Endodermal cell (in vitro differentiated cells): ENCODE measurements at places on chromosomes 6 and 20. TPM values are rescaled to one million over a fixed set of nuclear protein-coding genes. Genes with fewer than 3 reads are reported as not detected.

Gene CFB
- 0.66 TPM in 1 of 2 replicates, not detected in the other for total RNA-seq

Gene SLPI
- total RNA-seq: not detected in 2 replicates

Gene EGFL8
- 27.9 to 37.1 TPM (median 31.5 TPM) in 3 replicates for total RNA-seq

Gene CALHM5
- total RNA-seq: 0.17 to 0.18 TPM in 2 of 3 replicates, not detected in the other

Gene BNIP5
- total RNA-seq: not detected in 2 replicates

Gene KCNK5
- 17.1 to 34.2 TPM (median 32.2 TPM) in 3 replicates for total RNA-seq

Gene NKAIN4
- 1.5 and 1.7 TPM in 2 replicates for total RNA-seq

Gene RSPH9
- total RNA-seq: 0.27 and 0.44 TPM in 2 replicates

Gene C4B
- 3.2 and 3.7 TPM in 2 replicates for total RNA-seq

Gene C20orf204
- total RNA-seq: 3.5 and 4.0 TPM in 2 replicates

Gene GRM1
- total RNA-seq: 0.62 to 0.80 TPM (median 0.70 TPM) in 3 replicates

Gene GNAS-AS1
- total RNA-seq: 7.6 and 9.3 TPM in 2 replicates

Gene SLC35D3
- total RNA-seq: 0.25 and 0.44 TPM in 2 replicates

Gene CDYL
- total RNA-seq: 58.2 to 62.8 TPM (median 59.1 TPM) in 3 replicates

Gene CGAS
- 2.8 and 3.8 TPM in 2 replicates for total RNA-seq

Gene PBX2
- total RNA-seq: 218 and 246 TPM in 2 replicates

Gene ADGRF1
- not detected in 2 replicates for total RNA-seq

Gene RNF182
- total RNA-seq: 2.6 to 5.2 TPM (median 2.8 TPM) in 3 replicates

Gene PABPC1L
- total RNA-seq: 77.3 to 129 TPM (median 123 TPM) in 3 replicates

Gene NR2E1
- total RNA-seq: not detected in 2 replicates

Gene WFDC9
- not detected in 2 replicates for total RNA-seq

Gene SMOC2
- total RNA-seq: 0.20 and 0.45 TPM in 2 replicates

Gene HLA-DRB1
- 14.6 and 17.6 TPM in 2 replicates for total RNA-seq

Gene LKAAEAR1
- 0.73 TPM in 1 of 3 replicates, not detected in the others for total RNA-seq

Gene PTK6
- total RNA-seq: 0.22 and 0.32 TPM in 2 replicates

Gene TNF
- 0.35 TPM in 1 of 3 replicates, not detected in the others for total RNA-seq

Gene RPRD1B
- 22.9 and 29.6 TPM in 2 replicates for total RNA-seq

Gene OPRM1
- total RNA-seq: not detected in 3 replicates

Gene ADTRP
- 0.29 and 0.32 TPM in 2 replicates for total RNA-seq

Gene PPP1R14C
- total RNA-seq: 0.29 and 0.38 TPM in 2 replicates

Gene TCP11
- total RNA-seq: 0.27 TPM in 1 of 3 replicates, not detected in the others

Gene AHI1
- 21.1 and 24.9 TPM in 2 replicates for total RNA-seq

Gene C6orf163
- total RNA-seq: 1.9 to 4.5 TPM (median 4.1 TPM) in 3 replicates

Gene PLA2G7
- total RNA-seq: 0.68 and 1.1 TPM in 2 replicates

Gene CAP2
- 32.7 to 47.9 TPM (median 35.9 TPM) in 3 replicates for total RNA-seq

Gene MMP24
- 5.9 and 6.1 TPM in 2 replicates for total RNA-seq

Gene MYL9
- 264 and 274 TPM in 2 replicates for total RNA-seq

Gene FAXC
- 11.7 to 19.5 TPM (median 16.8 TPM) in 3 replicates for total RNA-seq

Gene NFS1
- 14.2 to 30.9 TPM (median 24.6 TPM) in 3 replicates for total RNA-seq

Gene ARMC12
- 0.93 to 2.0 TPM (median 1.8 TPM) in 3 replicates for total RNA-seq

Gene TUBB2A
- total RNA-seq: 262 to 584 TPM (median 296 TPM) in 3 replicates

Gene TP53INP2
- total RNA-seq: 20.2 and 21.4 TPM in 2 replicates

Gene SPAG4
- 1.7 to 19.3 TPM (median 2.3 TPM) in 3 replicates for total RNA-seq

Gene OR12D3
- total RNA-seq: not detected in 3 replicates

Gene PTCHD4
- 0.42 and 0.50 TPM in 2 replicates for total RNA-seq

Gene FERMT1
- 2.5 to 5.3 TPM (median 4.1 TPM) in 3 replicates for total RNA-seq

Gene ZNF831
- total RNA-seq: not detected in 3 replicates

Gene SALL4
- 319 and 333 TPM in 2 replicates for total RNA-seq

Gene RRBP1
- 179 and 191 TPM in 2 replicates for total RNA-seq

Gene OTOR
- total RNA-seq: not detected in 3 replicates

Gene PGC
- not detected in 3 replicates for total RNA-seq
